ENCODE measurements at places on chromosomes 11 and 22.

DNA sequence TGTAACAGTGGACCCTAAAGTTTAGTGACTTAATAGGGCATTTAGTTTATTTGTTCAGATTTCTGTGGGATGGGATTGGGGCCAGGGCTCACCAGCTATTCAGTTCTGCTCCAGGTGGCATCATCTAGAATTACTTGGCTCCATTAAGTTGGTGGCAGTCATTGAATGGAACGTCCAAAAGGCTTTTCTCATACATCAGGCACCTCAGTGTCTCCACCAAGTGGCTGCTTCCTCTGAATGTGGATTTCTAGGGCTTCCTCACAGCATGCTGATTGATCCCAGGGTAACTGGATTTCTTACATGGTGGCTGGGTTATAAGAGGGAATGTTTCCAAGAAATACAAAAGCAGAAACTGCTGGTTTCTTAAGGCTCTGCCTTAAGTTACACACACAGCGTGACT lies 34.7 kb downstream of the USP47 start:
- DNase-seq, result no peak

DNA sequence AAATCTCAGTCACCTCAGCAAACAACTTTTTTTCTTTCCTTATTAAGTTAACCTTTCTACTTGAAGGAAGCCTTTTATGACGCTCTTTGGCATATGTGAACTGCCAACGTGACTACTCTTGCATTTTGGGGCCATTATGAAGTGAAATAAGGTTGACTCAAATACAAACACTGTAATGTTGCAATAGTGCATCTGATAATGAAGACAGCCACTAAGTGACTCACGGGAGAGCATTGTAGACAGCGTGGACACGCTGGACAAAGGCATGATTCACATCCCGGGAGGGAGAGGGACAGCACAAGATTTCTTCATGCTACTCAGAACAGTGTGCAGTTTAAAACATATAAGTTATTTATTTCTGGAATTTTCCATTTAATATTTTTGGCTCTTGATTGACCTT lies 560.8 kb downstream of the ETS1 start:
- no peak for DNase-seq

DNA sequence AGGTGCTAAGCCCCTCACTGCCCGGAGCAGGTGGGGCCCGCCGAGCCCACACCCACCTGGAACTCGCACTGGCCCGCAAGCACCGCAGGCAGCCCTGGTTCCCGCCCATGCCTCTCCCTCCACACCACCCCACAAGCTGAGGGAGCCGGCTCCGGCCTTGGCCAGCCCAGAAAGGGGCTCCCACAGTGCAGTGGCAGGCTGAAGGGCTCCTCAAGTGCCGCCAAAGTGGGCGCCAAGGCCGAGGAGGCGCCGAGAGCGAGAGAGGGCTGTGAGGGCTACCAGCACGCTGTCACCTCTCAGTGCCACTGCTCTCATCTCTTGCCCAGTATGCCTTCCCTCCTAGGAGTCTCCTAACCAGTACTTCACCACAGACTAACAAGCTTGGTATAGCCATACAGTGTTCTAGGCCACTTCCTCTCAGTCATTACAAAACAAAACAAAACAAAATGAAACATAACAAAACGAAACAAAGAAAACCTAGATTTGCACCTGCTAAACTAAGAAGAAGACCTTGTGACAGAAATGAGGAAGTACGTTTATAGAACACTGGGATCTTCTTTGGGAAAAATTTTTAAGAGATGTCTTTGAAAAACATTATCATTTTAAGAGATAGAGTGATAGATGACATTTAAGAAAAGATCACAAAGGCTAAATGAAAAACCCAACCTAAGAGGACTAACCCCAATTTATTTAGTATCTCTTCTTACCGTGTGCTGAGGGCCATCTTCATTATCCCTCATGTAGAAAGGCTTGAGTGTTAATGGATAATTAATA lies 47.7 kb upstream of the GAB2 start:
- no peak for DNase-seq

DNA sequence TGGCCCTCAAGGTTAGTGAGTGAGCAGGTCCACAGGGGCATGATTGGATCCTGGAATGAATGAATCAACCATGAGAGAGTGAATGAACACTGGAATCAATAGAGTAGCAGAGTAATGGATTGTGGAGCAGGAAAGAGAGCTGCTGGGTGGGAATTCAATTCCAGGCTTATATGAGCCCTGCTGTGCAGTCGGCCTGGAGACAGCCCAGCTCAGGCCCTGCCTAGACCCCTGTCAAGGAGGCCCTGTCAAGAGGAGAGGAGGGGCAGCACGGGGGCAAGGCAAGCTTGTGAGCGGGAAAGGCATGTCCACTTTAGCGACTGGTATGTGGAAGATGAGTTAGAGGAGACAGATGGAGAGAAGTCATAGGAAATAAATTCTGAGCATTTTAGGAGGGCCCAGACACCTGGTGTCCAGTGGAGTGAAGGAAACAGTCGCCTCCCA lies 1.3 kb upstream of the FOLR1 start:
- no peak for DNase-seq

DNA sequence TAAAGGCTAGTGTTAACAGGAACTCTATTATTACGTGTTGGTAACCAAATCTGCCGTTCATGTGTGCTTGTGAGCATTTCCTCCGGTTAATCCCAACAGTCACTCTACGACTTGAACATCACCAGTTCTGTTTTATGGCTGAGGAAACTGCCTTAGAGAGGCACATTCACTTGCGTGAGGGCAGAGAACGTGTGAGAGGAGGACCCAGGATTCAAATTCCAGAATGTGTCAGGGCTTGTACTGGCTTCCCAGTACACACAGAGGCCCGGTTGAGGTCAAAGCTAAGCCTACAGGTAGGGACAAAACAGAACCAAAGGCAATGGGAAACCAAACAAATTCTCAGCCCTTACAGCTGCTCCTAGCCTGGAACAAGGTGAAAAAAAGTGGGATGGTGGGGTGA lies 66.9 kb upstream of the TENM4 start:
- DNase-seq, result no peak

GRCh38 chr11:3341298-3341697 lies 37.6 kb downstream of the ZNF195 start:
- peak; percentile 22 for DNase-seq

DNA sequence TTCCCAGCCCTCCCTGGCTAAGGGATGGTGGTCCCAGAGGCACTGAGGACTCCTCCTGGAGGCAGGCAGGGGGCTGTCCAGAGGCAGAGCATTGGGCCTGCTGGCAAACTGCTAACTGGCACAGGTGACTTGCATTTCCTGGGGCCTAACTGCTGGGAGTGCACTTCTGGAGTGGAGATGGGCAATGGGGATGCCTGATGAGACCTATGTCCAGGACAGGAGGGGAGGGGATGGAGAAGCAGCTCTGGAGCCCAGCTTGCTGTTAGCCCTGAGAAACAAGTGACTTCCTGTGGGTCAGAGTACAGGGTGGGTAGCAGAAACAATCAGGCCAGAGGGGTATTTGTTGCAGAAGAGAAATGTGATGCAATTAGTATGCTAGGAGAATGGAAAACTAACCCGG lies 253.2 kb downstream of the ST3GAL4 start:
- no peak for DNase-seq

- no peak for DNase-seq
Observed at GRCh38 chr11:34323601-34324000, 34.2 kb downstream of the ABTB2 start.

- DNase-seq, result no peak
Observed at GRCh38 chr11:116065986-116066385, 561.8 kb upstream of the CADM1 start.

- DNase-seq, result no peak
Observed at GRCh38 chr11:128181984-128182383, 405.4 kb downstream of the ETS1 start.

GRCh38 chr11:8229299-8230177 lies 34.1 kb downstream of the LMO1 start:
- DNase-seq, result no peak

DNA sequence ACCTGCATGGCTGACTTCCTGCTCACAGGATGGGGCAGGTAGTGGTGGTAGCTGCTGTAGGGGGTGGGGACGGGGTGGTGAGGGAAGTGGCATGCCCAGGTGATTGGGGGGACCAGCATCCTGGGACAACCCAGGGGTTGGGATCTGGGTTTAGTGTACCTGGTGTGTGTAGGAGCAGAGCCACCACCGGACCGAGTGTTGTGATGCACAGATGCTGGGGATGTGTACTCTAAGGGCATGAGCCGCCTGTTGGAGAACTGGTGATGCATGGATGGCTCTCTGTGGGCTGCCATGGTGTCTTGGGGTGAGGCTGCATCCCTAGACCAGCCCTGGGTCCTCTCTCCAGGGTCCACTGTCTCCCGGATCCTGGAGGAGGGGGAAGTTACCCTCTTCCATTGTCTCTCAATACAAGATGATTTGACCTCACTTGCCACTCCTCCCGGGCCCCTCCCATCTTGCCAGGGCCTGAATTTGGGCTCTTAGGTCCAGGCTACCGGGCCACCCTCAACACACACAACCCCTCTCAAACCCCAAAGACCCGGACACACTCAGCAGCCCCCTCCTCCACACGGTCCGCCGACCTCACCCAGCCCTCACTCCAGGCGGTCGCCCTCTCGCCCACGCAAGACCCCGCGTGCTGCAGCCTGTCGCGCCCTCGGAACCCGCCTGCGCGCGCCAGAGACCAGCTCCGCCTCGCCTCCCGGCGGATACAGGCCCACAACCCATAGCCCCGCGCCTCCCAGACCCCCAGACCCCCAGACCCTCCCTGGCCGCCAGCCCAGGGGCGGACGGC lies 619 bp downstream of the LRRC75B start:
- no peak for DNase-seq

DNA sequence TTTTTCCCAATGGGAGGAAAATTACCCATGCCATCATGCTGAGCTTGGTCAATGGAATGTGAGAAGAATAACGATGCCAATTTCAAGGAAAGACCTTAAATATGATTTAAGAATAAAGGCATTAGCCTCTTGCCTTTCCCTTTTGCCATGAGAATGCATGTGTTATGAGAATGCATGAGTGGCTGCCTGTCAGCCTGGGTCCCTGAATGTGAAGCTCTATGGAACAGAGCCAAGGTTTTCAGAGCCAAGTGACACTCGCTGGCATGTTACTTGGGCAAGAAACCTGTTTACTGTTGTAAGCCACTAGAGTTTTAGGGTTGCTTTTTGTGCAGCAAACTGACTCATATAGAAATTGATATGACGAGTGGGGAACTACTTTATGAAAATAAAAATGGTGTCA lies 75.7 kb downstream of the JRKL start:
- DNase-seq, result no peak

Data from activated CD8-positive, alpha-beta memory T cell treated with anti-CD3 and anti-CD28 coated beads for 4 hours (primary cell).